ENCODE measurements at places on chromosomes 12 and 14.

DNA sequence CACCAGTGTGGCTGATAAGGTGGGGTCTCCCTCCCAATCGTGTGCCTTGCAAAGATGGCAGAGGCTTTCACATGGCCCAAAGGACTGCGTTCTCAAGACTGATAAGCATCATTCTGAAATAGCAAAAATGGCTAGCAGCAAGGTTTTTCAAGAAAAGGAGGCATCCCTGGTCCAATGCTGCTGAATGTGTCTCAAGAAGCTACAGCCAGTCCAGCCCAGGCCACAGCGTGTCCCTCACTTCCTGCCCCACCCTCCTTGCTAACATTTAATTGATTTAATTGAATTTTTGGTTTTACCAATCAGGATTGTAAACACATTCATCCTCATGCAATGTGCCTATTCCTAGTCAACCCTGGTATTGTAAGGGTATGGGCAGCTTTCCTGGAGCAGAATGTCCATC, 55.9 kb downstream of the C14orf132 start:
- no peak for DNase-seq

GRCh38 chr12:117872546-117873169, 96.1 kb downstream of the KSR2 start:
- DNase-seq, result no peak

DNA sequence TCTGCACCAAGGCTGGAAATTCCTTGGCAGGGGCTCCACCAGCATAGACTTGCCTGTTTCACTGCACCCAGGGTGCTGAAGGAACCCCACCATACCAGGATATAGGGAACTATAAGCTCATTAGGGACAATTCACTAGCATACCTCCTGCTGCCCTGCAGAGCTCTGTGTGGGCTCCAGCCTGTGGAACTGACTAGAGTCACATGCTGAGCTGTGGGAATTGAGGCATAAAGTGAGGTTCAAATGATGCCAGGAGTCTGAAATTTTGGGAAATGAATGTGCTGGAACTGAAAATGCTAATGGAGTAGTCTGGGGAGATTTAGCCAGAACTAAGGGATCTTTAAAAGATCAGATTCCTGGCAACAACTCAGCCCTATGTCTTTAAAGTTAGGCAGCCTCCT, 7.3 kb upstream of the EMP1 start:
- DNase-seq, result no peak

DNA sequence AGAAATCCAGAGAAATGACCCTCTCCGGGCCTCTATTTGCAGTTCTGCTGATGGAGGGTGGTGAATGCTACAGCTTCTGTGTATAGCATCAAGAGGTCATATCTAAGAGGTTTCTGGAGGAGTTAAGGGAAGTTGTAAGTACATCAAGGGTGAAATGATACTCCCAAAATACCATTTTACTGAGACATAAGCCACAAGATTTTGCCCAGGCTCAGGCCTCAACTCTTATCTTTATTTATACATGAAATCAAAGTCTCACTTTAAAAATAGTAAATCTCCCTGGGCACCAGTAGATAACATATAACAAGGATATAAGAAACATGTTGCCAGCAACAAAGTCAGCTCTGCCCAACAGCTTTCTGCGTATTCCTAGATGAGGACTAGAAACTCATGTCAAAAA, 40.4 kb downstream of the NIN start:
- DNase-seq, result no peak

DNA sequence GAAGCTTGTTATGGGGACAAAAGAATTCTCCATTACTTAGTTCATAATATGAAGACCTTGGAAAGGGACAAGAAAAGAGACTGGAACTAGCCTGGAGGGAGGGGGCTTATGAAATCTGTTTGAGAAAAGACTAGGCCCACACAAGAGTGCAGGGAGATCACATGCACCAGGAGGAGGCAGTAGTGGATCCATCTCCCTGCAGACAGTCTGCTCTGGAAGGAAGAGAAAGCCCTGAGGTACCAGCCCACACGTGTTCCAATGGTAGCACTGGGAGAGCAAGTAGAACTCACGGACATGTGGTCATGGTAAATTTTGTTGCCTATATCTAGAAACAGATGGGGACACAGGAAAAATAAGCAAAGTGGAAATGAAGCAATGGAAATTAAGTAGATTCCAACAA, 445.4 kb downstream of the SOX5 start:
- no peak for DNase-seq

DNA sequence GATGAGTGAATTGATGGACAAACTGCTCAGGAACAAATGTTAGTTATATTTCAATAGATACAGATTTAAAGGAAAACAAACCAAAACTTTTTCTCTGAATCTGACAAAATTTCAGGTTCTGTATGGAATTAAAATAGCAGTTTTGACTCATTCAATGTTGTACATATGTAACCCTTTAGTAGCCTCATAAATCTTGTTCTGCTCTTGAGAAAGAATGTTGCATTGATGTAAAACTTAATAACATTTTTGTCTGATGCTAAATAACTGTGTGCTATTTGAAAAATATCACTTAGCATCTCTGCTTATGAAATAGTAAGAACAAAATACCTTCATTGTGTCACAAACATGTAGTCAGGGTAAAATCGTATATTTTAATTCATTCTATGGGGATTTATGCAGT, 168.9 kb upstream of the NOVA1 start:
- no peak for DNase-seq

DNA sequence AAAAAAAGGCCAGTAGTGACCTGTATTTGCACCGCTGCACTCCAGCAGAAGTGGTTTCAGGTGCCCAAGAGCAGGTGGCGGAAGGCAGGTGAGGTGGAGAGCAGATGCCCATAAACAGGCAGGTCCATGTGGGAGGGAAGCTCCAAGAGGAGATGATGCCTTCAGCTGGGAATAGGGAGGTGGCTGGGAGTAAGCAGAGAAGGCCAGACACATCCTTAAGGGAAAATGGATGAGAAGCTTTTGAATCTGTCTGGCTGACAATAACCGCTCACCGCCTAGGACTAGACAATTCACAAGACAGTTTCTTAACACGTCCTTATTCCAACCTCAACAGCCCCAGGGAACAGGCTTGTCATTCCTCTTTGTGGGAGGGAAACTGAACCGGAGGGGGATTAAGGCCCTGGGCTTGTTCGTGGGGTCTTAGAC, 43.9 kb upstream of the PLEKHG6 start:
- no peak for DNase-seq

DNA sequence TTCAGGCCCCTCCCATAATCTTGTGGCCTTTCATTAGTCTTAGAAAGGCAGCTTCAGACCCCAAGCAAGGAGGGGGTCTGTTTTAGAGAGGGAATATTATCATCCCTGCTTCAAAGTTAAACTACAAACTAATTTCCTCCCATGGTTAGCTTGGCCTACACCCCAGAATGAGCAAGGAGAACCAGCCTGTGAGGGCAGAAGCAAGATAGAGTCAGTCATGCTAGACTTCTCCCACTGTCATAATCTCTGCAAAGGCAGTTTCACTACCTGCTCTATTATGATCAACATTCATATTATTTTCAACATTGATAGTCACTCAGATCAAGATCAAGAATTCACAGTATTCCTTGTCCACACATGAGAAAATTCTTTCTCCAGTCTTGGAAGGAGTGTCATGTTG, 105.1 kb downstream of the GXYLT1 start:
- no peak for DNase-seq

DNA sequence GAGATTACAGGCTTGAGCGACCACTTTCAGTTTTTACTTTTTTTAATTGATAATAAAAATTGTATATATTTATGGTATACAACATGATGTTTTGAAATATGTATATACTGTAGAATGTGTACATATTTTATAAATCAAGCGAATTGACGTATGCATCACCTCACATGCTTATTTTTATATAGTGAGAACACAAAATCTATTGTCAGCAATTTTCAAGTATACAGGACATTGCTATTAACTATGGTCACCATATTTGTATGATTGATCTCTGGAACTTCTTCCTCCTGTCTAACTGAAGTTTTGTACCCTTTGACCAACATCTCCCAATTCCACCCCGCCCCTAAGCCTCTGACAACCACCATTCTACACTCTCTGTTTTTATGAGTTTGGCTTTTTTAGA, 56.3 kb upstream of the KICS2 start:
- DNase-seq, result no peak

GRCh38 chr12:4762773-4763172, 42.6 kb downstream of the GALNT8 start:
- DNase-seq, result no peak

DNA sequence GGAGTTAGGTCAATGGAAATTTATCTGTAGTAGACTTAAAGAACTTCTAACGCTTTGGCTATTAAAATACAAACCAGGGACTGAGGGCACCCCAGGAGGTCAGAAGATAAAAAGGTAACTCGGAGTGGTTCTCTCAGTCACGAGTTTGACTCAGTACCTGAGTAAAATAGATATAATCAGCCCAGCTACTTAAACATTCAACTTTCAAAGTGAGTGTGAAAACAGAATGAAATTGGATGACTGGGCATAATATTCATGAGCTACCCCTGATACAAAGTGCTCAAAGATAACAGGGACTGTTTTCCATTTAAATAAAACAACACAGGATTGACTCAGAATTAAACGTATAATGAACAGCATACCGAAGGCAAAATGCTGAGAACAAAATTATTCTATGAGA, 75.0 kb downstream of the FOXN3 start:
- no peak for DNase-seq

GRCh38 chr14:66421990-66422946, 63.9 kb upstream of the CCDC196 start:
- DNase-seq, result no peak

- no peak for DNase-seq
Observed at GRCh38 chr12:26318661-26319068, 123.3 kb downstream of the SSPN start.

- no peak for DNase-seq
Observed at GRCh38 chr12:111086947-111087700, 166.7 kb upstream of the MYL2 start.

DNA sequence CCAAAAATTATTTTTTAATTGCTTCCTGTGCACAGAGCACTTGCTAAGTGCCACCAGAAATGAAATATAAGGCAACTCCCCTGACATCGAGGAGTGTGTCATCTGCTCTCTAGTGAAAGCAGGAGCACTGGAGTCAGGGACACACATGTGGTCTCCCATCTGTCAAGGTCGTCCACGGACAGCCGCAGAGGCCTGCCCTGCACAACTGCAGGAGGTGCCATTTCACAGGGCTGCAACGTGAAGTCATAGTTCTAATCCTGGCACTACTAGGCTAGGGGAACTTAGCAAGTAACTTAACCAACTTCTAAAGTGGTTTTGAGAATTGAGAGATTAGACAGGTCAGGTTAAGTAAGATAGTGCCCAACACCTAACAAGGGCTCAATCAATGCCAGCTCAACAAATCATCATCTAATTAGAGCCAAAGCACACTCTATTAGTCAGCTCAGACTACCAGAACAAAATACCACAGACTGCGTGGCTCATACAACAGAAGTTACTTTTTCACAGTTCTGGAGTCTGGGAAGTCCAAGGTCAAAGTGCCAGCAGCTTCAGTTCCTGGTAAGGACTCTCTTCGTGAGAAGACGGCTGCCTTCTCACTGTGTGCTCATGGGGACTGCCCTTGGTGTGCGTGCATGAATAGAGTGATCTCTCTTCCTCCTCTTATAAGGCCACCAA, 30.7 kb downstream of the FOXN3 start:
- DNase-seq, result no peak

DNA sequence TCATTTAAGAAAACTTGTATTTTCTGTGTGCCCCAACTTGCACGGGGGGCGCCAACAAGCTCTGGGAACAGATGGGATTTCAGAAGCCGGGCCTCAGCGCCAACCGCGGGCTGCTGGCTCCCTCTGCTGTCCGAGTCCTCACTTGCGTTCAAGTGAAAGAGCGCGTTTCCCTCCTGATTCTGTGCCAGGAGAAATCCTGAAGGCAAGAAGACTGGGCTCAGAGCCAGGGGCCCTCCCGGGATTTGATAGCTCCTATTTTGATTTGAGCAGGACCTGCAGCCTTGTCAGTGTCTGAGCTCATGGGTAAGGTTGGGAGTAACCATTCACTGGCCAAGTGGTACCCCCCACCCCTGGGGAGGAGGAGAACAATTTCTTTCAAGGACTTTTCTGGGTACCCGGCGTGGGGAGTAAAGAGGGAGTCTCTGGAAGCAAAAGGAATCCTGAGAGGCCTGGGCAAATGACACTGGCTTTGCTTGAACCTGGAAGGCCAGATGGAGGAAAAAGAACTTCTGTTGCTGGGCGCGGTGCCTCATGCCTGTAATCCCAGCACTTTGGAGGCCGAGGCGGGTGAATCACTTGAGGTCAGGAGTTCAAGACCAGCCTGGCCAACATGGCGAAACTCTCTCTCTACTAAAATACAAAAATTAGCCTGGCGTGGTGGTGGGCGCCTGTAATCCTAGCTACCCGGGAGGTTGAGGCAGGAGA, 179.0 kb upstream of the RGS6 start:
- DNase-seq, result peak; percentile 66

GRCh38 chr12:30882706-30883105, 43.8 kb upstream of the TSPAN11 start:
- no peak for DNase-seq

- DNase-seq, result no peak
Observed at GRCh38 chr14:75383721-75384120, 44.1 kb upstream of the JDP2 start.

GRCh38 chr12:110923192-110923591, 2.8 kb upstream of the MYL2 start:
- DNase-seq, result no peak

GRCh38 chr14:91911474-91912032, 35.9 kb downstream of the FBLN5 start:
- DNase-seq, result peak; percentile 49

- DNase-seq, result no peak
Observed at GRCh38 chr14:95191445-95192199, 34.3 kb upstream of the DICER1 start.

DNA sequence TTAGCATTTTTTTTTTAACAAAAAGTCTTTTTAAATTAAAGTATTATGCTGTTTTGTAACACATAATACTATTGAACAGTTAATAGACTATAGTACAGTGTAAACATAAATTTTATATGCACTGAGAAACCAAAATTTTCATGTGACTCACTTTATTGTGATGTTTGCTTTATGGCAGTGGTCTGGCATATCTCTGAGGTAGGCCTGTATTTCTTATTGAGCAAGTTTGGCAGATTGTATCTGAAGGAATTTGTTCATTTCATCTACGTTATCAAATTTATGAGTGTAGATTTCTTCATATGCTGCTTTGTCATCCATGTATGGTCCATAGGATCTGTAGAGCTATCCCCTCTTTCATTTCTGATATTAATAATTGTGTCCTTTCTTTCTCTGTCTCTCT, 78.8 kb upstream of the PDE3A start:
- no peak for DNase-seq

- peak; percentile 33 for DNase-seq
Observed at GRCh38 chr12:1591034-1591433, 3.3 kb downstream of the FBXL14 start.

- no peak for DNase-seq
Observed at GRCh38 chr14:54760866-54761575, 141.6 kb downstream of the GCH1 start.

- no peak for DNase-seq
Observed at GRCh38 chr14:29896354-29896821, 31.3 kb downstream of the PRKD1 start.

- no peak for DNase-seq
Observed at GRCh38 chr12:12017798-12018197, 52.9 kb upstream of the BCL2L14 start.

Measured in activated CD4-positive, alpha-beta T cell treated with anti-CD3 and anti-CD28 coated beads for 4 hours (primary cell).